NCI-H526 treated with DMSO at 0.1 percent for 48 hours (cell line): ENCODE measurements at places on chromosomes 3 and 15.
A peak's percentile ranks its signal among the peaks of the same experiment; 100 is the strongest.

- peak; percentile 12 for DNase-seq
Measured at GRCh38 chr3:48301800-48302166, 31.7 kb downstream of the SPINK8 start.

DNA sequence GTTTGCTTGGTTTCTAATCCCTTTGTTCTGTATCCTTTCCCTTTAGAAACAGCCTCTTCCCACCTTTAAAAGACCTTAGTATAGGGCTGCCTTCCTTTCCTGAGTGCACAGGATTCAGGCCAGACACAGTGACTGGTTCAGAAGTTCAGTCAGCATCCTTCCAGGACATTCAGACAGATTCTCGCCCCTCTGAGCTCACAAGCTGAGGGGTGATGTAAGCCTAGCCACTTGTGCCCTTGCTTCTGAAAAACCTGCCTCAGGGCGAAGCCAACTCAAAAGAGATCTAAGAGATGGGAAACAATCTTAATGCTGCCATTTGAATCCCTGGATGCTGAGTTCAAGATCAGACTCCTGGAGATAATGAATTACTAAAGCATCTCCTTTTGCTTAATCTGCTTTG, 6.7 kb upstream of the NSMCE3 start:
- no peak for DNase-seq

DNA sequence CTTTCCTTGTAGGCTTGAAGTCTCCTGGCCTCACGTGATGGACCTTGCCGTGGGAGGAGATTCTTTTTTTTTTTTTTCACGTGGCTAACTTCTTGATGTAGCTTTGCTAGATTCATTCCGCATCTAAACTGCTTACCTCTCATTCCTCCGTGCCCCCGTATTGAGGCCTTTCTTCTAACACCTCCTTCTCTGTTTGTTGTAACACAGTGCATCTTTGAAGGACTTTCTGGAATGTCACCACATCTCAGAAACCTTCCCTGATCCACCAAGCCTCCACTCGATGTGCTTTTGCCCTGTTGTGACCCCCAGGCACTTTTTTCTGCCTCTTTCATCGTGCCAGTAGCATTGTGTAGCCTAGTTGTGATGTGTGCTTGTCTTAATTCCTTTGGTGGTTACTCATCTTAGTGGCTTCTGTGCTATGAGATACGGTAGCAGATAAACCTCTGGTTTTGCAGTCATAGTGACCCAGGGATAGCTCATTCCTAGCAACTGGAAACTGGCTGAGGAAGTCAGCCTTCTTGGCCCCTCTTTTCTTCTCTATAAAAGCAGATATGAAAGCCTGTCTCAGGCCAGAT, 1.6 kb upstream of the BNC1 start:
- no peak for DNase-seq

DNA sequence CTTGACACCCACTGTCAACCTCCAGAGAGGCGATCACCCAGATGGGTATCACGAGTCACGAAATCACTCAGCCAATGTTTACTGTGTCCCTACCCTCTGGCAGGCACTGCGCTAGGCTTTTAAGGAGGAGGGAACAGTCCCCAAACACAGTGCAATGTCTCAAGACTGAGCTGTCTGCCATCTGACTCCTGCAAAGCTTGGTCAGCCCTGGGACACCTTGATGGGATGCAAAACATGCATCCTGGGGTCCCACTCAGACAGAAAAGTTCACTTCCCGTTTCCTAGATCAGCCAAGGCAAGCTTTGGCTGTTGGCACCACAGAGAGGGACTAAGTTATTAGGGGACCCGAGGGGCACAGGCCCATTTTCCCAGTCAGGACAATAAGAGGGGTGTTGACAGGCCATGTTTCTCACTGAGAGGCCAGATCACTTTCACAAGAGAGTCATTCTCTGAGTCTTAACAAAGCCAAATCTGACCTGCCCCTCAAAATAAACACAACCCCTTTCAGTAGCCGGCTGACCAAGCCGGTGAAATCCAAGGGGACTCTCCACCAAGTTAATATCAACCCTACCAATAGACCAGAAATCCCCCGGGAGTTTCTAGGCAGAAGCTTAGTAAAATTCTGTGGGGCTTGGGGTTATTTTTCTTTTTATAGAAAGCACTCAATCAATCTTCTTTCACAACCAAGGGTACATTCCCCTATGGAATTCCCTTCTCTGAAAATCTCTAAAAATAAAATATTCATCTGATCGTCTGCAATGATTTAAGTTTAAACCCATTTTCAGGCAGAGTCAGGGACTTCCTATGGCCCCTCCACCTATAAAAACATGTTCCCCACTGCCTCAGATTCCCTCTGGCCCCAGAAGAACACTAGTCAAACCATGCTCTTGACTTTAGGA, 3.5 kb downstream of the RFTN1 start:
- DNase-seq: no peak

DNA sequence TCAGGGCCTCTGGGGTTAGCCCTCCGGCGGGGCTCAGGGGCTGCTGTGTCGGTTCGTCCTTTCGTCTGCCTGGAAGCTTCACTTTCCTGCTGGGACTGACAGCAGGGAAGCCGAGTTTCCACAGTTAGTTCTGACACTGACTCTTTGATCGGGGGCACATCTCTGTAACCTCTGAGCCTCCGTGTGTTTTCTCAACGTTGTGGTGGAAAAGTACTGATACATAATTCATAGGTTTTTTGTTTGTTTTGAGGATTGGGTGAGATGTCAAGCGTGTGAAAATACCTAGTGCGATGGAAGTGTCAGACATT, 481 bp downstream of the AP4E1 start:
- peak; percentile 62 for DNase-seq

GRCh38 chr15:75753145-75753544, 40.5 kb upstream of the CSPG4 start:
- DNase-seq: no peak

DNA sequence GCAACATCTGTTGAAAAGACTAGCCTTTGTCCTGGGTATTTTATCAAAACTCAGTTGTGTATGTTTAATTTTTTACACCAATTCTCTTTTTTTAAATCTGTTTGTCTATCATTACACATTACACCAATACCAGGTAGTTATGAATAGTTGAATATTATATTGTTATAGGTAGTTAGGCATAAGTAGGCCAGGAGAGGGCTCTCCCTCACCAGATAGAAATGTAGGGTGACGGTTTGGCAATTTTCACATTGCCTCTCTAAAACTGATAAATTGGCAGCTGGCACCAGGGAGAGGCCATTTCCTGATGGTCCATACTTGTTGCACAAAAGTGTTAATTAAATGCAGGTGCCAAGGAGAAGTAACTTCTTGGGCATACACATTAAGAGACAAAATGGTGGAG, 483.1 kb upstream of the EPHA6 start:
- peak; percentile 9 for DNase-seq

DNA sequence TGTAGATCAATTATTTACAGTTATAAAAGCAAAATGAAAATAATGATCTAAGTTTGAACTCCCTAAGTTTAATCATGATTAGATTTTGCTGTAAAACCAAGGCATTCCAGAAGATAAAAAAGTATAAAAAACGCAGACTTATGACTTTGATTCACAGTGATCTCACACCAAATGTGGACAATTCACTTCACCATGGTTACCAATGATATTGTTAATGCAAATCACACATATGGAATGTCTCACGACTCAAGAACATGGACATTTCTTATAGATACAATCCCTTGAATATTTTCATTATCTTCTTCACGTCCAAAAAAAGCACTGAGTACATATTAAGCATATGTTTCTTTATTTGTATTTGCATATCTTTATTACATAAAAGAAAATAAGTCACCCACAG, 1054.2 kb downstream of the NAALADL2 start:
- DNase-seq: no peak

GRCh38 chr3:62178739-62179600, 194.4 kb downstream of the FEZF2 start:
- no peak for DNase-seq

DNA sequence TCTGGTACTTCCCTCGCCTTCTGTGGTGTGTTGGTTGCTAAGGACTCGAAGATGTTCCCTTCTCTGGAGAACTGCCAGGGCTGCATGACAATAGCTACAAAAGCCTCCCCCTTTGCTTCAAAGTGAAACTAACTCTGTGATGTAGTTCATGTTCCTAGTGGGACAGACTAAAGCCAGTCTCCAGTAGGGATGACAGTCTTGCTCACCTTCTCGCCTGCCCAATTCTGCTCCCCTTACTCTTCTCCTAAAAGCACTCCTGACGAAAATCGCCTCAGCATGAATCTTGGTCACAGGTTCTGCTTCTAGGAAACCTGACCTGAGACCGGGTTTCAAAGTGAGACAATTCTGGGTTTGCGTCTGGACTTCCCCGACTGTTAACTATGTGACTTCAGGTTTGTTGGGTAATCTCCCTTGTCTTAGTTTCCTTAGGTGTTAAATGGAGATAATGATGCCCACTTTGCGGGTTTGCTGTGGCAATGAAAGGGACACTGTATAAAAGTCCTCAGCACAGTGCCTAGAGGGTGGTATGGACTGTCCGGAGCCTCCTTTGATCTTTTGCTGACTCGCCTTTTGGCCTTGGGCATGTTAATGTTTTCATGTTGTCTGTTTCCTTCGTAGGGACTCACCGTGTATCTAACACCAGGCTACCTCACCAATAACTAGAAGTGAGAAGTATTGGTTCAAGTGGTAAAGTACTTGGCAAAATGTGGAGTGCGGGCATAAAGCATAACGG, 24.9 kb upstream of the THRB start:
- DNase-seq: no peak
